NCI-H1105 (cell line): ENCODE measurements at places on chromosomes 12 and 14.

DNA sequence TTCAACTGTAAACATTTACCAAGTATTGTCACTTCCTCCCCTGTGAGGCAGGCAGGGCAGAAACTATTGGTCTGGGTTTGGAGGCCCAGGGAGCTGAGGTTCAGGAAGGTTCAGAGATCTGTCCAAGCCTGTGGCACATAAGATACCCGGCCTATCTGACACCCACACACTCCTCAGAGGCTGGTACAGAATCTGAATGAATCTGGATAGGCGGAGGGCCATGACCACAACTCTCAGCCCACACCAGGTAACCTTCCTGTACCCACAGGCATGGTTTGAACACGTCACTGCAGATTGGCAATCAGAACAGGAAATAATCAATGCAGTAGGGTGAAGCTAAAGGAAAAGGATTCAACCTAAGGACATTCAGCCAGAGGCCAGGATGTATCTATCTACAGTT, 92.8 kb upstream of the TMCC3 start:
- no peak for DNase-seq

- DNase-seq = no peak
Measured at GRCh38 chr12:6582196-6582595, 14.1 kb upstream of the NOP2 start.

DNA sequence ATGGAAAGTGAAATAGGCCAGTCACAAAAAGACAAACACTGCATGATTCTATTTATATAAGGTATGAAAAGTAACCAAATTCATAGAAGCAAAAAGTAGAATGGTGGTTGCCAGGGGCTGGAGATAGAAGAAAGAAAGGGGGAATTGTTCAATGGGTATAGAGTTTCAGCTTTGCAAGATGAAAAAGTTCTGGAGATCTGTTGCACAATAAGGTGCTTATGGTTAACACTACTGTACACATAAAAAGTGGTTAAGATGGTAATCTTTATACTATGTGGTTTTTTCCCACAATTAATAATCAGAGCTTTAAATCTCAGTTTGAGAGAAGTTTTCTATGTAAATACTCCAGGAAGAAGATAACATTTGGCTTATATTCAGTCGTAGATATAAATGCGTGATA, 73.4 kb downstream of the SLC38A4 start:
- no peak for DNase-seq

GRCh38 chr12:85424581-85425348, 144.7 kb downstream of the ALX1 start:
- no peak for DNase-seq

GRCh38 chr12:81330480-81330879, 252.6 kb downstream of the ACSS3 start:
- no peak for DNase-seq

- no peak for DNase-seq
Measured at GRCh38 chr14:68278576-68279436, 459.2 kb downstream of the RAD51B start.

- DNase-seq = no peak
Measured at GRCh38 chr14:90093942-90094595, 32.3 kb downstream of the KCNK13 start.

GRCh38 chr14:67480011-67480410, 8.5 kb downstream of the TMEM229B start:
- peak; percentile 41 for DNase-seq

GRCh38 chr12:30755395-30755762, 628 bp upstream of the CAPRIN2 start:
- DNase-seq = no peak

GRCh38 chr14:52014601-52015267, 25.4 kb downstream of the RTRAF start:
- no peak for DNase-seq

GRCh38 chr12:56282579-56282978, 15.8 kb downstream of the COQ10A start:
- DNase-seq = no peak

- DNase-seq = no peak
Measured at GRCh38 chr14:34766060-34766459, 51.7 kb upstream of the CFL2 start.

- DNase-seq = no peak
Measured at GRCh38 chr12:117363056-117363662, 1.7 kb upstream of the NOS1 start.

DNA sequence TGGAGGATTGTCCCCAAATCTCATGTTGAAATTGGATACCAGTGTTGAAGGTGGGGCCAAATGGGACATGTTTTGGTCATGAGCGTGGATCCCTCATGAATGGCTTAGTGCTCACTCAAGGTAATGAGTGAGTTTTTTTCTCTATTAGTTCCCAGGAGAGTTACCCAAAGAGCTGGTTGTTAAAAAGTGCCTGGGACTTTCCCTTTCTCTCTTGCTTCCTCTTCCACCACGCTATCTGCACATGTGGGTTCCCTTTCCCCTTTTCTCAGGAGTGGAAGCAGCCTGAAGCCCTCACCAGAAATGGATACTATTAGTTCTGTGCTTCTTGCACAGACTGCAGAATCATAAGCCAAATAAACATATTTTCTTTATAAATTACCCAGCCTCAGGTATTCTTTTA, 465.4 kb downstream of the FSCB start:
- no peak for DNase-seq

GRCh38 chr12:42585154-42585840, 4.2 kb downstream of the PRICKLE1 start:
- DNase-seq = peak; percentile 21

DNA sequence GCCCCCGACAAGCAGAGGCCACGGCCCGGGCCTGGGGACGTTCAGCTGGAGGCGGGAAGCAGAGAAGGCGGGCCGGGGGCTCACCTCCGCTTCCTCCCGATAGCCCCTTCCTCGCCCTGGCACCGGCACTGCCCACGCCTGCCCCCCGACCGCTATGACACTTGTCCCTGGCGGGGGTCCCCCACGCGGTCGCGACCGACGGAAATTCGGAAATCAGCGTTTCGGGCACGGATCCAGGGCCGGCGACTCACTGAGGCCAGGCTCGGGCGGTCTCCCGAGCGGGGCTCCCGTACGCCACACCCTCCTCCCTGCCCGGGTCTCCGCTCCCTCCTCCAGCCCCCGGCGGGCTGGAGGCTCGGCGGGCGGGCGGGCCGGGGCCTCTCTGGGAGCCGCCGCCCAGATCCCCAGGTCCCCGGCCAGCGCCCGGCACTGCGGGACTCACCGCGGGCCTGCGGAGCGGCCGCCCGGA, 581 bp downstream of the PITPNM2 start:
- no peak for DNase-seq

DNA sequence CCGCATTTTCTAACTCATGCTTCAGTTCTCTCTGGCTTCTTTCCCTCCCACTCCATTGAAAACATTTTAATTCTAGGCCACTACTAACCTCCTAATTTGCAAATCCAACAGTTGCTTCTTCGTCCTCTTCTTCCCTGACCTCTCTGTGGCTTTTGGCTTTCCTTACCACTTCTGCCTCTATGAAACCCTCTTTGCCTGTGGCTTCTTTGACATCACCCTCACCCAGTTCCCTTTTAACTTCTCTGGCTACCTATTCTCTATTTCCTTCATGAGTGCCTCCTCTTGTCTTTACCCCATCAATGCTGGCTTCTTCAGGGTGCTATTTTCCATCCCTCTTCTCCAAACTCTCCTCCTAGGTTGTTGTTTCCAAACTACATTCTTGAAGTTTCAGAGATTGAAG, 4.4 kb upstream of the HCFC2 start:
- no peak for DNase-seq

DNA sequence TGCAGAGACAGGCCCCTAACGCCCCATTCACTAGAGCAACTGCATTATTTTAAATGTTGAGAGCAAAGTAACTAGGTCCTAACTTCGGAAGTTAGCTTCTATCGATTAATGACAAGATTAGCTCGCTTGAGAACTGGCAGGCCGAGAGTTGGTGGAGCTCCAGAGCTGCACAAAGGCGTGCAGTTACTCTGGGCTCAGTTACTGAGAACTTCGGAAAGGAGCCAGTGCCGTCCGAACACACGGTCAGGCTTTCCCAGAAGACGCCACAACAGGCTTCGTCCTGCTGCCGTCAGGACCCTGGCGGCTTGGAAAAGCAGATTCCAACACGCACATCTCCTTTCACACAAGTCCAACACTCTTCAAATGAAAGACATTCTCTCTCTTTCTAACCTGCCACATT, 45.4 kb upstream of the TESC start:
- no peak for DNase-seq

DNA sequence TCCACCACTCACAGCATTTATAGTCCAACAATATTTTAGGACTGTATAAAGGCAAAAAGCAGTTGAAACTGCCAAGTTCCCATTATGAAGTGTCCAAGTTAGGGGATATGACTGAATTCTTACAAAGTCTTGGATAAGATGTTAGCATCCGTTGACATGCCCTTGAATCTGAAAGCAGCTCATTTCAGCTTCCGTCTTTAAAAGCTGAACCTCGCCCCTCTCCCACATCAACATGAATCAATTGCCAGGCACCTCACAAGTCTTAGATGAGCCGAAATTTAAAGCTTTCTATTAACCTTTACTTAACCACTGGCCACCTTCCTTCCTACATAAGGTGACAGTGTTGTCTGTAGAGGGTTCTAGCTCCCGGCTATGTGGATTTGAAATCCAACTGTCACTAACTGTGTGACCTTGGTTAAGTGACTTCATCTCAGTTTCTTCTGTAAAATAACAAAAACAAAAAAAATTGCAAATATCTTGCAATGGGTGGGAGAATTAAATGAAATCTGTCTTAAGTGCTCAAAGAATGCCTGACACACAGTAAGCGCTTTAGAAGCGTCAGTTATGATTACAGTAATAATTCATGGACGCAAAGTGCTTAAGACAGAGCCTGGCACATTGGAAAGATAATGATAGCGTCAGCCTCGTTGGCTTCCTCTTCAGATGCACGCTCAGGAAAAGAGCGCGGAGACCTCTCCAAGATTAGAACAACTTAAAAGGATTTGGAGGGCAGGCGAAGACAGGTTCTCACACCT, 1.2 kb downstream of the PPP1CC start:
- peak; percentile 29 for DNase-seq

DNA sequence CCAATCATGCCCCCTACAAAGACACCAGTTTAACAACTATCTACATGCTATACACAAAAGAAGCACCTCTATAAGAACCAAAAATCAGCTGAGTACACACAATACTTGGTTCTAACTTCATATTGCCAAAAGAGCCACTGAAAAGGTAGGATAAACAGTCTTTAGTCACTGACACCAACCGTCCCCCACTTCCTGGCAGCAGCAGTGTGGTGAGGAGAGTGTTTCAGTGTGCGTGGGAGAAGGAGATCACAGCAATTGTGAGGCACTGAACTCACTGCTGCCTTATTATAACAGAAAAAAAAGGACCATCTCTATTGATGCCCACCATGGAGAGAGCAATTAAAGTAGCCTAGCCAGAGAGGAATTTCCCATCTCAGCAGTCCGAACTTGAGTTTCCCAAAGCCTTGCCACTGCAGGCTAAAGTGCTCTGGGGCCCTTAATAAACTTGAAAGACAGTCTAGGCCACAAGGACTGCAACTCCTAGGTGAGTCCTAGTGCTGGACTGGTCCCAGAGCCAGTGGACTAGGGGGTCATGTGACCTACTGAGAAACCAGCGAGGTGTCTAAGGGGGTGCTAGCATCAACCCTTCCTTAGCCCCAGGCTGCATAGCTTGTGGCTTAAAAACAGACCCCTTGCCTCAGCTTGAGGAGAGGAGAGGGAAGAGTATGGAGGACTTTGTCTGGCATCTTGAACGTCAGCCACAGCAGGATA, 37.1 kb upstream of the LMNTD1 start:
- no peak for DNase-seq

DNA sequence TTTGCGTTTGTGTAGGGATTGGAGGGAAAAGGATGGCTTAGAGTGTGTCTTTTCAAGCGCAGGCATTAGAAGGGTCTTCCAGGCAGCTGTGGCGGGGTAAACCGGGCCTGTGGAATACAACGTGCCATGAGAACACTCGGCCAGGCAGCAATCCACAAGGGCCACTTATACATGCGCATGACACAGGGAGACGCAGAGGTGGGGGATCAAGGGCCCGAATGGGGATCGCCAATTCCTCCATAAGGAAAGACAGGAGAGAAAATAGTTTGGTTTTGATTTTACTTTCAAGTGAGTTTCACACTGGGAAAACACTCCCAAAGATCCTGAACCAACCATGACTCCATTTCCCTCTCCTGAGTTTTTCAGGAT, 71.6 kb downstream of the SPRING1 start:
- DNase-seq = no peak

DNA sequence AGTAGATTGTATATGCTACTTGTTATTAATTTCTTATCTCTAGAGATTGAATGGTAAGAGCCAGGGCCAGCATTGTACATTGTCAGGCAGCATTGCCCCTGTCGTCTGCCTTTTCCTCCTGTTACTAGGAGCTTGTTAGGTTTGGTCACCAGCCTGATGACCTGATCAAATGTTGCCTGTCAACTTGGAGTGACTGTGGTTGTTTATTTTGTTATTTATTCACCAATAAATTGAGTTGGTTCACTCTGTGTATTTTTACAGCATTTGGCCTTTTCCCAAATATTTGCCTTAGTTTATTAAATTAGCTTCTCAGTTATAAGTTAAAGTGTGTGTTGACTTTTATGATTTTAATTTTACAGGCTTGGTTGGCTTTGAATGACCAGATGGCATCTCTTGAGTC, 88.4 kb downstream of the PRKCH start:
- DNase-seq = peak; percentile 51

- DNase-seq = no peak
Measured at GRCh38 chr14:52949711-52950409, 990 bp downstream of the FERMT2 start.

GRCh38 chr12:30361145-30361544, 334.5 kb downstream of the IPO8 start:
- DNase-seq = no peak

GRCh38 chr14:100911665-100912316, 8.3 kb upstream of the RTL1 start:
- DNase-seq = no peak

- DNase-seq = no peak
Measured at GRCh38 chr12:64779354-64779974, 20.3 kb upstream of the GNS start.

DNA sequence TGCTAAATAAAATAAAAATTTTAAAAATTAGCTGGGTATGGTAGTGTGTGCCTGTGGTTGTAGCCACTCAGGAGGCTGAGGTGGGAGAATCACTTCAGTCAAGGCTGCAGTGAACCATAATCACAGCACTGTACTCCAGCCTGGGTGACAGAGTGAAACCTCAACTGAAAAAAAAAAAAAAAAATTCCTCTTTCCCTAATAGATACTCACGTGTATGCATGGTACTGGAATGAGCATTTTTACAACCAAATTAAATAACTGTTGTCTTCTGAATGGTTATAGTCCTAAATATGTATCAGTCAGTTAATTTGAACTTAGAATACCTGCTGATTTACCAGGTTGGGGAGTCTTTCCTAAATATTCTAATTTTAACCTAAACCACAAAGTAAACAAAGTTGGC, 98.3 kb upstream of the ATF1 start:
- DNase-seq = no peak

DNA sequence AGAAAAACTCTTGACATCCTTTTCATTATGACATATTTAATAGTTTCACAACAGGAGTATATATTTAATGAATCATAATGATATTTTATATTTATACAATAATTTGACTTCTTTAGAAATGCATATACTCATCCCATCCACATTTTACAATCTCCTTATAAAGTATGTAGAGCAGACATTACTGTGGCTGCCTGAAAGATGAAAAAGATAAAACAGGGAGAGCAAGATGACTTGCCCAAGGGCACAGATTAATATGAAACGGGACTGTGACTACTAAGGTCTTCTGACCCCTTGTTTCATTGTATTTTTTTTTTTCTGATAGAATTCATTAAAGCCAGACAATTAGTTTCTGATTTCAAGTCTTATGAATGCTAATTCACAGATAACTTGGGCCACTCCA, 293.6 kb downstream of the SOX5 start:
- DNase-seq = no peak

GRCh38 chr12:131608740-131609690, 101.9 kb upstream of the SFSWAP start:
- DNase-seq = no peak
